Osteoblast (primary cell): ENCODE measurements at places on chromosomes 11 and 22. TPM values are rescaled to one million over a fixed set of nuclear protein-coding genes. Genes with fewer than 3 reads are reported as not detected.

GRCh38 chr11:18081551-18081950, 24.3 kb downstream of the SAAL1 start:
- no peak for DNase-seq

DNA sequence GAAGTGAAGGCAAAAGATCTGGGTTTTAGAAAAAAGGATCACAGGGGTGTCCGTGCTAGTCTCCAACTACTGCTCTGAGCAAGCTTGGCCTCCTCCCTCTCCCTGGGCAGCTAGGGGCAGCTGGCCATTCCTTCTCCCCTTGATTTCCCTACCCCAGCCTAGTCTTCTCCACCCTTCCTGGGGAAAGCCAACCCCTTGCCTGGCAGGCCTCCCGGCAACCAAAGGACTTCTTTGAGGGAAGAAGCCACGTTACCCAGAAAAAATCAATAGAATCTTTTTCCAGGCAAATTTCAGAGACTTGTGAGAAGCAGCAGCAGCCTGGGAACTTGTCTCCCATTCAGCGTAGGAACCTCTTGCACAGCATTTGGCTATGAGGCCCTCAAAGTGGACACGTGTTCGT, 91.5 kb downstream of the MIAT start:
- no peak for DNase-seq

- no peak for DNase-seq
Observed at GRCh38 chr11:46599340-46600193, 5.7 kb upstream of the AMBRA1 start.

DNA sequence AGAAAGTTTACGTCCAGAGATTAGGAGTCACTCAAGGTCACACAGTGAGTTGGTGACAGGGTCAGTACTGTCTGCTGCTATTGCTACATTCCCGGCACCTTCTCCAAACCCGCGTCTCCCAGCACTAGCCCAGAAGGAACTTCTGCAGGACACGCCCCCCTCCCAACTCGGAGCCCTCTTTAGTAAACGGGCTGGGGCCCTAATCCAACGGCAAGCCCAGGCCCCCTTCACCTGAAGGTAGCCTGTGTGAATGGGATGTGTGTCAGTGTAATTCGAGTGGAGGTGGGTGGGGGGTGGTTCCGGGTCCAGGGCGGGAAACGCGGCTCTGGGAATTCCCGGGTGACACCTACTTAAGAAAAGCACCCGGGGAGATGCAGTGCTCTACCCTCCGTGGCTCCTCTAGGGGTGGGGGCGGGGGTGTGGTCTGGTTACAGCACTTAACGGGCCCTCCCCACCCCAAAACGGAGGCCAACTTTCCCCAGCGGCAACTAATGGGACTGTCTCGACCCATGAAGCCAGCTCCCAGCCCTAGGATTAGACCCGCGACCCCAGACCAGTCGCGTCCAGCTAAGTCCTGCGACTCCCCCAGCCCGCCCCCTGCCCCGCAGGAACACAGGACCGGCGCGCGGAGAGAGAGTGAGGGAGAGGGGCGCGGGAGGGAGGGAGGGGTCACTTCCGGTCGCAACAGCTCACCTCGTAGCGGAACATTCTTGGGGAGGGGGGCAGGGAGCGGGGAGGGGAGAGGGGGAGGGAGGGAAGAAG, 468 bp downstream of the PATL1 start:
- DNase-seq, result peak; percentile 92

DNA sequence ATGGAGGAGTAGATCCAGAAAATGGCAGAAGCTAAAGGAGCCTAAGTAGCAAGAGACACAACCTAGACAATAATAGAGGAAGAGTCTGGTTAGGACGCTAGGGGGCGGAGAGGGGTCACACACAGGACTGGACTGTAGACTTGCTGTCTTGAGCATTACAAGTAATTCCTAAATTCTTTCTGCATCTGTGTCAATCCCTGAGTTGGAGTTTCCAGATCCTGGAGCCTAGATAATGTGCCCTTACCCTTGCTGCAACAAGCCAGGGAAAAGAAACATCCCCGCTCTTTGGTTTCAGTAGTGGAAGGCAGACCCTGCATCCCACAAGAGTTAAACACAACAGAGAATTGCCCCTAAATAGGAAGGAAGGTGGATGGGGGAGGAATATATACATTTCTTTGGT, 14.9 kb upstream of the CCDC73 start:
- peak; percentile 57 for DNase-seq

GRCh38 chr22:37982938-37983859, 1.2 kb downstream of the SOX10 start:
- peak; percentile 81 for DNase-seq

GRCh38 chr11:46741600-46742484, 22.8 kb downstream of the F2 start:
- DNase-seq, result no peak

DNA sequence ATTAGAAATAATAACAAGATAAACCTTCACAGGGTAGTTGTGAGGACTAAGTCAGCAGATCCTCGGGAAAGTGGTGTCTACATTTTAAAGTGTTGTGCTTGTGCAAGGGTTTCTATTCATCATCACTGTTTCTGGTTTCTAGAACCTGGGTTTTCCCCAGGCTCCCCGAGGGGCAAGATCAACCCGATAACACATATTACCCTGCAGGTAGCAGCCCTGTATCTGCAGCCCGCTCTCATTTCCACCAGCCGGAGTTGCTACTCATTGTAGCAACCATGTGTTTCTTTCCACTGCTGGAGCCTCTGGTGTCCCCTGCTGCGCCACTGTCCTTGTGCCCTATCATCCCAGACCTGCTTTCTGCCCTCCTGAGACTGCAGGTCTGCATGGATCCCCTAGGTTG, 67.0 kb downstream of the MIAT start:
- DNase-seq, result no peak

GRCh38 chr11:124172599-124172998, 10.5 kb upstream of the OR10D3 start:
- no peak for DNase-seq

Gene ANO1
- total RNA-seq, result 0.88 TPM in 1 of 2 replicates, not detected in the other

- DNase-seq, result no peak
Observed at GRCh38 chr11:35928688-35929395, 15.0 kb upstream of the LDLRAD3 start.

Gene IGSF22
- total RNA-seq, result not detected in 2 replicates

GRCh38 chr11:3859373-3859881, 4.0 kb downstream of the STIM1 start:
- peak; percentile 65 for DNase-seq

Gene VWCE
- 4.7 and 6.2 TPM in 2 replicates for total RNA-seq

- DNase-seq, result no peak
Observed at GRCh38 chr11:106309070-106309684, 231.7 kb downstream of the AASDHPPT start.

Gene FOLH1
- 0.36 TPM in 1 of 2 replicates, not detected in the other for total RNA-seq

GRCh38 chr11:104858882-104859775, 39.1 kb downstream of the CASP12 start:
- no peak for DNase-seq
